ENCODE measurements at places on chromosomes 2 and 18.

- DNase-seq = no peak
These were observed 39.0 kb downstream of the RALB start for GRCh38 chr2:120291401-120292311.

- DNase-seq = no peak
These were observed 293.3 kb downstream of the MTX2 start for GRCh38 chr2:176562359-176563078.

- DNase-seq = no peak
These were observed 2.9 kb downstream of the ACKR3 start for GRCh38 chr2:236572482-236572881.

GRCh38 chr2:83516503-83516902 lies 942.6 kb downstream of the SUCLG1 start:
- DNase-seq = no peak

DNA sequence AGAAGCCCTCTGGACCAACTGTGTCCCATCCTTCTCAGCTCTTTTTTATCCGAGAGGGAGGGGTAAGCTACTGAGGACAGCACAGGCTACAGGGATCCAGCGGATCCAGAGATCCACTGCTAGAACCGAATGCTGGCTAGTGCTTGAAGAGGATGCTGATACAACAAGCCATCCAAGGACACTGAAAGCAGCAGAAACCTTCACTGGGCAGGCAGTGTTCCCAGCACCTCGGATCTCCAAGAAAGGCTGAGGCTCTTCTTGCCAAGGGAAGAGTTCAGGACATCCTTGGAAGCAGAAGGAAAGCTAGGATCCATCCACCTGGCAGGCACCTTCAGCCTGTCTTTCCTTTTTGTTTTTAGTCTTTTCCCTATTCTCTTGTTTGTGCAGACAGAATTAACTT lies 13.2 kb upstream of the FHOD3 start:
- no peak for DNase-seq

- DNase-seq = no peak
These were observed 93.9 kb downstream of the FARSB start for GRCh38 chr2:222561817-222562645.

- DNase-seq = peak; percentile 81
These were observed at the start of gene LNPK for GRCh38 chr2:176001916-176002687. TSS of gene LNPK (minus strand) at chr2:176002267. CDS start at chr2:175995584, 6,683 bp downstream.

GRCh38 chr2:178783889-178784288 lies 23.3 kb downstream of the TTN start:
- no peak for DNase-seq

- no peak for DNase-seq
These were observed 61.0 kb downstream of the CDCA7 start for GRCh38 chr2:173415431-173416381.

- DNase-seq = no peak
These were observed 152.9 kb downstream of the PXDN start for GRCh38 chr2:1591461-1591770.

DNA sequence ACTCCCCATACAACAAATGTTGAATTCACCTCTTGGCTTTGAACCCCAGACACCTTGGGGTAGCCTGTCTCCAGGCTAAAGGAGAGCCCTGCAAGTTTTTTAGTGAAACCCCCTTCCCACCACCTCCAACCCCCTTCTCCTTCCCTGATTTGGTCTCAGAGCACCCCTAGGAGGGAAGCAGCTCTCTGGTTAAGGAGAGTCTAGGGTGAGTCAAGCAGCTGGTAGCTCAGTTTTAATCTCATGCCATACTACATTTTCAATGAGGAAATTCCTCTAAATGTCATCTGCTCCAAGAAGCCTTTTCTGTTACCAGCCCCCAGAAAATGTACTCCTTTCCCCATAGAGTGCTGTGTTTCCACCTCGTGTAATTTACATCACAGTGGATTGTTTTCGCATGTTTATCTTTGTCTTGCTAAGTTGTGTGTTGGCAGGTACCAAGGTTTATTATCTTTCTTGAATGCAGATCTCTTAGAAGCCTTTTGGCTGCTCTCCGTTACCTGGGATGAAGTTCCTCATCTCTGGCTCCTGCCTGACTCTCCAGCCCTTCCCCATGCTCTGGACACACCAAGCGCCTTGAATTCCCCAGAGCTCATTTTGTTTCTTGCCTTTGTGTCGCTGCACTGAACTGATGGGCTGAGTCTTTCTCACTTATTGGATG lies 82.2 kb downstream of the ASAP2 start:
- DNase-seq = no peak

DNA sequence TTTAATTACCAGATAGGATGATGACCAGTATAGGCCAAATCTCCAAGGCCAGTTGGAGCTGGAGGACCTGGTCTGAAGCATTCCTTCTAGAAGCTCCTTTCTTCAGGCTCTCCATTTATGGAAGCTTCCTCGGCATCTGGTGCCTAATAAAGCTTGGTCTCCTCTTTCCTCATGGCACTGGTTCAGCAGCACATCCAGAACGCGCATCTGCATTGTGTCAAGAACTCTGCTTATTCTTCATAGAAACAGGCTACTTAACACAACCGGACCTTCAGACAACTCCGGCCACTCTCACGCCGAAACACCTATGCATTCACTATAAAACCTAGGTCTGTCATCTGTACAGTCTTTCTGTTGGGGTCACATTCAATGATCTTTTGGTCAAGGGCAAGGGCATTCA lies 99.8 kb downstream of the COL6A3 start:
- DNase-seq = no peak

DNA sequence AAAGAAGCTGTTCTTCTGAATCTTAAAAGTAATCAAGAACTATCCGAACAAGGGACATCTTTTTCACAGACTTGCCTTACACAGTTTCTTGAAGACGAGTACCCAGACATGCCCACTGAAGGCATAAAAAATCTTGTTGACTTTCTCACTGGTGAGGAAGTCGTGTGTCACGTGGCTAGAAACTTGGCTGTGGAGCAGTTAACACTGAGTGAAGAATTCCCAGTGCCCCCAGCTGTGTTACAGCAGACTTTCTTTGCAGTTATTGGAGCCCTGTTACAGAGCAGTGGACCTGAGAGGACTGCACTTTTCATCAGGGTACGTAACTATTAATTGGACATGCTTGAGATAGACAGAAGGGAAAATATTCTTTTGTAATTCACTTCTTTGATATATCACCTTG lies 2.4 kb downstream of the MRPL44 start:
- no peak for DNase-seq

DNA sequence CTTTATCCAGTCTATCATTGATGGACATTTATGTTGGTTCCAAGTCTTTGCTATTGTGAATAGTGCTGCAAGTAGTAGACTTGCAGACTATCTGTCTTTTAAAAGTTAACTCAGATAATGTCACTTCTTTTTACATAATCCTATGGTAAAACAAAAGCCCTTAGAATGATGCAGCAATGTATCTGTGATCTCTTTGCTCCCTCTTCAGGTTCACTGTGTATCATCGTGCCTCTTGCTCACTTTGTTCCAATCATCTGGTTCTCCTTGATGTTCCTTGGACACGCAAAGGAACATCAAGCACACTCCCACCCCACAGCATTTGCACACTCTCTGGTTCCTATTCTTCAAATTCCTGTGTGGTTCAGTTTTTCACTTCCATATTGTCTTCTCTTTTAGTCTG lies 472.5 kb upstream of the ZNF804A start:
- DNase-seq = no peak

DNA sequence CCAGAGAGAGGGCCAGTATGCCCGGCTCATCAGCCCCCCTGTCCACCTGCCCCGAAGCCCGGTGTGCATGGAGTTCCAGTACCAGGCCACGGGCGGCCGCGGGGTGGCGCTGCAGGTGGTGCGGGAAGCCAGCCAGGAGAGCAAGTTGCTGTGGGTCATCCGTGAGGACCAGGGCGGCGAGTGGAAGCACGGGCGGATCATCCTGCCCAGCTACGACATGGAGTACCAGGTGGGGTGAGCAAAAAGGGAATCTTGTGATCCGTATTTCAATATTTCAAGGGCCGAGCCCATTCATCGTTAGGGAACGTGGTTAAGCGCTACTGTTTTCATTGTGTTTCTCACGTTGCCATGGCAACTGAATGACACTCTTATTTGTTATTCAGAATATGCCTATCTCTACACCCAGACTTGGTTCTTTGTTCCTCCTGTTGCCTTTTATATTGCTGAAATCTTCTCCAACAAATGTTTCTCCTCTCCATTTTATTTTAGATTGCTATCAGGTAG lies 81.5 kb downstream of the NRP2 start:
- no peak for DNase-seq

- DNase-seq = no peak
These were observed 830 bp downstream of the CYB5A start for GRCh38 chr18:74290794-74291471.

- DNase-seq = no peak
These were observed 86.1 kb upstream of the PNPT1 start for GRCh38 chr2:55779459-55780421.

GRCh38 chr18:79737426-79737825 lies 57.8 kb downstream of the CTDP1 start:
- no peak for DNase-seq

- no peak for DNase-seq
These were observed 142.9 kb downstream of the TGIF1 start for GRCh38 chr18:3592864-3593263.

- DNase-seq = no peak
These were observed 10.1 kb downstream of the IWS1 start for GRCh38 chr2:127516041-127516762.

- no peak for DNase-seq
These were observed 40.9 kb upstream of the SMAD7 start for GRCh38 chr18:48991676-48992075.

GRCh38 chr18:23689616-23690504 lies 607 bp downstream of the LAMA3 start:
- DNase-seq = peak; percentile 2

GRCh38 chr2:152602750-152603149 lies 114.5 kb downstream of the PRPF40A start:
- no peak for DNase-seq

DNA sequence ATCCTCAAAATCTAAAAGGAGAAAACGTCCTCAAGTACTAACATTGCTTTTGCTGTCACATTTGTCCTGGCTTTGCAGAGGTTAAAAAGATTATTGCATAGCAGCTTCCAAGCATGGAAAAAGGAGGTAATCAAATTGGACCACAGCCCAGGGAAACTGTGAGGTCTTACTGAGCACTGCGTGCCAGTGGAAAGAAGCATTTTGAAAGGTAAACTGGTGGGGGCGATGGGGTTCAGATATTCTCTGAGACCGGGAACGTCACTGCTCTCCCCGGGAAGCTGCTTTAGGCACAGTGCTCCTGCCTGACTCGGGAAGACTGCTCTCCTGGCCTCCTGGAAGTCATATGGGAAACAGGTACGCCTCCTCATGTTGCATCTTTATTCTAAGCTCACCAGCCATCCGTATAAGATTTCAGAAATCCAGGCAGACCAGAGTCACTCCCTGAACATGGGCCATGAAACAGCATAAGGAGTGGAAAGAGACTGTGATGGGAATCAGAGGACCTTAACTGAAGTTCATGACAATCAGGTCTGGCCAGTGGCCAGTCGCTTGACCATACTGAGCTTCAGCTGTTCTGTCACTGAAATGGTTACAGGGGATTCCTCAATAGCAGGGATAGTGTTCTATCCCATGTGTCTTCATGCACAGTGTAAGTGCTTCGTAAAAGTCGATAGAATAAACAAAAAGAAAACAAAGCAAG lies 284.1 kb downstream of the TRIB2 start:
- DNase-seq = no peak

- DNase-seq = no peak
These were observed 2.1 kb downstream of the MLPH start for GRCh38 chr2:237488901-237489860.

DNA sequence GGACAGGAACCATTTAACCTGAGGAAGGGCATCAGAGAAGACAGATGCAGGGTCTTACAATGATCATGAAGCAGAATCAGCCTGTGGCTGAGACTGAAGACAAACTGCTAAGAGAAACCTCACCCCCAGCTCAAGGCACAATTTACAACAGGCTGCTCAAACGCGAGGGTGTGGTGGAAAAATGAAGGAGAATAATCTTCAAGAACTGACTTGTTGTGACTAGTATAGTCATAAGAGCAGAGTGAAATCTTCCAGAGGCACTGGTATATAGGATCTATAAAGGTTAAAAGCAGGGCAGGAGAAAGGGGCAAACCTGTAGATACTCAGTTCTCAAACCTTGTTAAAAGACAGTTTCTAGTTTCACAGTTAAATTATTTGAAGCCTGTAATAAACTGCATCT lies 1155.8 kb upstream of the TMEFF2 start:
- DNase-seq = no peak

GRCh38 chr18:51425889-51426288 lies 228.4 kb upstream of the MEX3C start:
- DNase-seq = no peak

DNA sequence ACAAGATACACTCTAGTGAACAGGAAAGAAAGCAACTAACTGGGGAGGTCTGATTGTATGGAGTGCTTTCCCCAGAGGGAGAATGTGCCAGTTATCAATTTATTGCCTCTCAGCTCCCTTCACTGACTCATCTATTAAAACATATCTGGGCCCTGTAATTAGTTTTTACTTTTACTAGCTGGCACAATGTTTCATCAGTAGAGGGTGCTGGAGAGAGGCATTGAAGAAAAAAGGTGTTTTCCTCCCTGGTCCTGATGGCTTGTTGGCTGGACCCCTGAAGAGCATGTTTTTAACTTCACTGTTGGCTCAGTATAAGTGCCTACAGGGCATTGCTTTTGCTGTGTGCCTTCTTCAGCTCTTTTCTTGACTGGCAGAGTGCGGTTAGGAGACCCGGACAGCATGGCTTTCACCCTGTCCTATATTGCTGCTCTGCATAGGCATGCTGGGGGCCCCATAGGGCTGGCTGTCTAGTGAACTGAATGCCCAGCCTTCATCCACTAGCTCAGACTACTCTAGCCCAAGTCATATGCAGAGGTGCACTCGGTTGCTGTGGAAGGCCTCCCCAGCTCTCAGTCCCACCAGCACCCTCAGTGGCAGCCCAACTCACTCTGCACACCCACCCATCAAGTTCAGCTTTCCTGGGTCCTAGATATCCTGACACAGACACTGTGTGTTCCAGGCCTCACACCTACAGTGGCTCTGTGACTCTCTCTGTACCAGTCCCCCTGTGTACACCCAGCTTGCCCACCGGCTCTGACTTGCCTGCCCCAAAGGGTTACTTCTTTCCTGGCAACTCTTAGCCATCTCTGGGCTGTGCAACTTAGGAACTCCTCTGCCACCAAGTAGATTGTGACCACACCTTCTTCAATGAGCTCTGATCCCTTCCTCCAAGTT lies 62.3 kb upstream of the ACYP2 start:
- no peak for DNase-seq

Data from activated T-helper 9 cell treated with anti-CD3 and anti-CD28 coated beads, Interleukin-2, amount 50 U/mL, for 16 hours (primary cell).